Vagina (tissue), 2 donors: ENCODE measurements at places on chromosomes 12 and 14.

DNA sequence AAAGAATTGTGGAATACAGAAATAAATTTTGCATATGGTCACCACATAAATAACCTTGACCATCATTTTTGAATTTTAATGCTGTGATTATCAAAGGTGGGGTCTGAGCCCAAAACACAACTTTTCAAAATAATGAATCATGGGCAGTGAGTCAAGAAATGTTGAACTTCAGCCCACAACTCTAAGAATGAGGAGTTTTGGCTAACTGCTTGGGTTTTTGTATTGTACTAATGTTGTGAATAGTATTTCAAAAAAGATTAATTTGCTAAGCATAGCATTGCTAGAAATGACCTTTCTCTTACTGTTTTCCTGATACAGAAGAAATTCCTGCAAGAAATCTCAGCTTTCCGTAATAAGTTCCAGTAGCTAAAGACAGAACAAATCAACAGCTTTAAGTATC, 24.4 kb upstream of the YARS2 start:
- no peak for DNase-seq

DNA sequence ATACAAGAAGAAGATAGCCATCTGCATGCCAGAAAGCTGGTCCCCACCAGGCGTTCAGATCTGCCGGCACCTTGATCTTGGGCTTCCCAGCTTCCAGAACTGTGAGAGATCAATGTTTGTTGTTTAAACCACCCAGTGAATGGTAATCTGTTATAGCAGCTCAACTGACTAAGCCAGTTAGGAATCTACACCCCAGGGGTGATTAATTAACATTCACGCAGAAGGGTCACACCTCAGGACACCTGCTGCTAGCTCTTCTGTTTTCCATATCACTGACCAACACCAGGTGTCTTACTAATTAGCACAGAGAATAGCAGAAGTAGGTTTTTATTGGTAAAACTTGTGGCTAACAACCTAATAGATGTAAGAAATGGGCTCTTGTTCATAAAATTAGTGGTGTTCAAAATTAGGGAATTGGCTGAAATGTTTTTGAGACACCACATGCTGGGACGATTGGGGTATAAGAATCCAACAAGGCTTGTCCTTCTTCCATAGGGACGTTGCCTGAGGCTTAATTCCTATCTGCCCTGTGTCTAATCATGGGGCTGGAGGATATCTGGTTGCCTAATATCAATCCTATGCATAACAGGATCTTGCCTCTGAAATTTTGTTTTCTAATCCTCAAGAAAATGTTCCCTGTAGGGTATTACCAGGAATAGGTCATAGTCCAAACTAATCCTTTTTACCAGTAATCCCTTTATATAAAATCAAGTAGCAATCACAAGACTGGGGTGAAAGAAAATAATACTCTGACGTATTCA, 42.0 kb upstream of the CHST11 start:
- DNase-seq, result no peak

DNA sequence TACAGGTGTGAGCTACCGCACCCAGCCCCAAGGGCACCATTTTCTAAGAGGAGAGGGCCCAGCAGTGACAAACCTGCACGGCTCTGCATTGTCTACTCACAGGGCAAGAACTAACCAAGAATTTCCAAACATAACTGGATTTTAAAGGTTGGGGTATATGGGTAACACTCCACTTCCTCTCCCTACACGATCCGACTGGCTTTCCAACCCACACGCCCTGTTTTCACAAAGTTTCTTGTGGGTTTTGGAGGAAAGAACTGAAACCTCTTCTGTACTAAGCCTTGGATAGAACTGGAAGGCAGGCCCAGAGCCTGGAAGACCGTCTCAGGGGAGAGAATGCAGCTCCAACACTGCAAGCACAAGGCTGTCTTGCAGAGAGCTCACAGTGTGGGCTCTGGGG, 24.9 kb downstream of the SNRNP35 start:
- no peak for DNase-seq

DNA sequence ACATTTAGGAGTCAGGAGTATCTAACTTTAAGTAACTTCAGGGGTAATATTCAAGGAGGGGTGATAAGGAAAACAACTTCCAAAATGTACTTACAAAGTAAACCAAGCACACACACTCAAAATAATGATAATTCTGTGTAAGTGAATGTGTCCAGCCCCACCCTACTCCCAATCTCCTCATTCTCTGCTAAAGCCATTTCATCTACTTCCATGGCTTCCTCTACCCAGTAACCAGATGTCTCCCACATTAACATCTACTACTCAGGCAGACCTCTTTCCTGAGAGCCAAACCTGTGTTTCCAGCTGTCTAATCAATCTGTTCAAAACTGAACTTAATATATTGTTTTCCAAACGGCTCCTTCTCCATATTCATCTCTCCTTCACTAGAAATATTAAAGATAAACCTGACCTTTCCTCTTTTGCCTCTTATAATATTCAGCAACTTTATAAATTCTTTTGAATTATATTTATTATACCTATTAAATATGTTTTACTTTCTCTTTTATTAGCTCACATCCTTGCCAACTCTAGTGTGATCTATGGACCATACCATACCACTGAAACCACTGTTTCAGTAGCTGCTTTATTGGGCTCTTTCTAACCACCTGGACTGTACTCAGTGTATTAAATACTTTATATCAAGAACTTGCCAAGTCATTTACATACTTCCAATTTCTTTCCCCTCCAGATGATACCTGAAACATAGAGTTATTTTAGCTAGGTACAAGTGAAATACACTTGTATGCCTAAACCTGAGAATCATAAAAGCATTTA, 170.7 kb downstream of the PPFIA2 start:
- no peak for DNase-seq

- no peak for DNase-seq
Observed at GRCh38 chr12:132710043-132710404, 618 bp upstream of the PGAM5 start.

DNA sequence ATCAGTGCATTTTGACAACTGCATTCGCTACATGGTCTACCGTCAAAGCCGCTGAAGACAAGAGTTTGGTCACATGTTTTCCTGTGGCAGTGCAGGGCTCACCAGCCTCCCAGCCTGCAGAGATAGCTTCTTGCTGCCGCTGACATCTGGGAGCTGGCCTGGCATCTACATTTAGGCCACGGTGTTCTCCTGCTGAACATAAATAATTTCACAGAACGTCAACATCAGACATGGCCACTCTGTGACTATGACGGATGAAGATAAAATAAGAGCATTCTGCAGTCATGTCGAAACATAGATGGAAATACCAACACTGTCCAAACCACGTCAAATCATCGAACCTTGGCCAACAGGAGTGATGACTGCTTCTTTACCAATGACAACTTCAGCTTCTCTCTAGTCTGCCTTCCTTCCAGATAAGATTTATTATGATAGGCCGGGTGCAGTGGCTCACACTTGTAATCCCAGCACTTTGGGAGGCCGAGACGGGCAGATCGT, 91.2 kb downstream of the TNFAIP2 start:
- no peak for DNase-seq

DNA sequence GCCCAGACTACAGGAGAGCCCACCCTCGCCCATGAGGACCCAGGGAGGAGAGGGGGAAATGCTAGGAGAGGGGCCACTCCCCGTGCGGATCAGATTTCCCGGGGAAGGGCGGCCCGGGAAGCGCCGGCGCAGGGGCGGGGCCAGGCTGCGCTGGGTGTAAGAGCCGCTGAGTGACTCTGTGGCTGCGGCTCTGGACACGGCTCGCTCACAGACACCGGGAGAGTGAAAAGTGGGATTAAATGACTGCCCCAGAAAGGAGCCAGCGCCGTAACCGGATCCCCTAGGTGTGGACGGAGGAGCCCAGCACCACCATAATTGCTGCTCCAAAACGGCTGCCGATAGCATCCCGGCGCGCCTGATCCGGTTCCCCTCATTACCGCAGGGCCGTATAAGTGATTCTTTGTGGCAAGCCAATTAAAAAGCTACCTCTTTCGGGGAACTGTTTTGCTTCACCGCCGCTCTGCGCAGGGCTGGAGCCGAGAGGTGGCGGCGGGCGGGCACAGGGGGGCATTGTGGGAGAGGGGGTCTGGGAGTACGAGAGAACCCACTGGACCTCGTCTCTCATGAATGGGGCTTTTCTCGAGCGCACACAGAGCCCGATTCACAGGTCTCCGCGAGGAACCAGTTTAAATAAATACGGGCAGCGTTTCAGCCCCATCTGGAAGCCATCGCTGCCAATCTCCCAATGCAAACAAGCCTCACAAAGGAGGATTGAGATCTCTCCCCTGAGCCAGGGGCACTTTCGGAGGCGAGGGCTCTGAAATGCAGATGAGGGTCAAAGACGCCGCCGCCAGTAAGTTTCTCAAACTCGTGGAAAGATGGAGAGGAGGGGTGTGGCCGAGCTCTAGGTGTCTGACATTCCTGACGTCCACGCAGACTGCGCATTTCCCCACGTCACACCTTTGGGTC, 2.5 kb downstream of the COL2A1 start:
- no peak for DNase-seq

DNA sequence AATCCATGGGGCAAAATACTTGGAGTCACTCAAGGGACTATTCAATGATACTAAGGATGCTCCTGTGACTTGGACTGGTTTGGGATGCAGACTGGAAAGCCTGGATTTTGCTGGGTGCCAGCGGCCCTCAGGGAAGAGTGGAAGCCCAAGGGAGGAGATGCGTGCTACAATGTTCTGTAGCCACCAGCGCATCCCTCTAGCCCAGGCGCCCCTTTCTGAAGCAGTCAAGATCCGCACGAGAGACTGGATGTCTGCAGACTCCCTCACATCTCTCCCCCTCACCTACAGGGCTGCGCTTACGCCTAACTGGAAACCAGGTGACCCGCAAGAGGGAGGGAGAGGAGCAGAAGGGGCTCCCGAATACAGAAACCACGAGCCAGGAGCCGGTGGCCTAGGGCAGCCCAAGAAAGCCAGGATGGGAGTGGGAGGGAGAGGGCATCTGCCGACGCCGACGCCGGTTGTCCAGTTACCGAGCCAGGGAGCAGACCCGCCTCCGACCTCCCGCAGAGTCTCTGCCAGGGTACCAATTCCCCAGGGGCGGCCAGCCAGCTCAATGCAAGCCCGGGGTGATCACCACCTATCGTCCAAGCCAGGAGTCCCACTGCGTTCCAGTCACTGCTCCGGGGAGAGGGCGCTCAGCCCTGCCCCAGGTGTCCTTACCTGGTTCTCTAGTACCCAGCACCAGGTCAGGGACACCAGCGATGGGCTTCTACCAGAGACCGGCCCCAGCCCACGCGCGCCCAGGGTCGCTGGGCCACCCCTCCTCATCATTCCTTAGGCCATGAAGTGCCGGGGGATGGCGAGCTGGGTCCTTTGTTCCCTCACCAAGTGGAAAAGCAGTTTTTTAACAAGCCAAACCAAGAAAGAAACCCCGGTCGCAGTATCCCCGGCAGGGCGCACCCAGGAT, 1.2 kb downstream of the NTN4 start:
- no peak for DNase-seq

- no peak for DNase-seq
Observed at GRCh38 chr14:71554959-71555612, 377.1 kb upstream of the RGS6 start.

DNA sequence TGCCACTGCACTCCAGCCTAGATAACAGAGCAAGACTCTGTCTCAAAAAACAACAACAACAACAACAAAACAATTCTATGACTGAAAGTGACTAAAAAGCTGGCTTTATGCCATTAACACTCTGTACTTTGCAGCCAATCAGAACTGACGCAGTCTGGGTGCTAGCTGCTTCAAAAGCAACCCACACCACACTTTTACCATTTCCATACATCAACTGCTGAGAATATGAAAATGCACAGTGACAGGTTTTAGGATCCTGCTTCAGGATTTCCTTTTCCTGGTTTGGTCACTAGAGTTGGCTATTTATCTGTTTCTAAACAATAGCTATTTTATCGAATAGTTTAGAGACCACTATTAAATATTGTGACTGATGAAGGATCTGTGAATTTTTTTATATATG, 23.1 kb upstream of the P2RX4 start:
- DNase-seq, result no peak

GRCh38 chr12:112314981-112315380, 67.2 kb downstream of the HECTD4 start:
- DNase-seq, result no peak

DNA sequence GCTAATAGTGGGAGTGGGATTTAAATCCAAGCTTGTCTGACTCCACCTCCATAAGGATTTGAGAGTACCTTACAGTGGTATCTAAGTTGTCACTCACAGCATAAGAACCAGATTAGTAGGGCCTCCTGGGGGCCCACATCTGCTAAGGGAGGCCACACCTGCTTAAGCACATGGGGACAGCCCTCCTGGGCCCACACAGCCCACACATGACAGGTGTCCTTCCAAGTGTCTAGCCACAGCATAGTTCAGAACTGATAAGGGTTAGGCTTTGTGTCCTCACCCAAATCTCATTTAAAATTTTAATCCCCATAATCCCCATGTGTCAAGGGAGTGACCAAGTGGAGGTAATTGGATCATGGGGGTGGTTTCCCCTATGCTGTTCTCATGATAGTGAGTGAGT, 186.0 kb upstream of the HMGA2 start:
- DNase-seq, result no peak

DNA sequence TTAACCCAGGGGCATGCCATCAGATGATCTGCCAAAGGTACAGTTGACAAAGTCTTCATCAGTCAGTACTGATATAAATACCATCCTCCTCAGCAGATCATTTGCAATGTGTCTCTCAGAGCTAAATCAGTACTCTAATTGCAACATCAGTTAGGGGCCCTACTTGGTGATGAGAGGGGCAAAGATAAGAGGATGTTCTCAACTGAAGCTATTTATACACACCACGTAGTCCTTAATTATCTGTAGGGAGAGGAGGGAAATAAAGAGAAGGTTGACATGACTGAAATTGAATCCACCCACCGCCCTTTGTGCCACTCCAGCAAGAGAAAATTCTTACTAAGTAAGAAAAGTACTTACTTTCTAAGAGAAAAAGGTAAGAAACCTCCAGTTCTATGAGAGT, 157.8 kb upstream of the NUDT4 start:
- no peak for DNase-seq

- no peak for DNase-seq
Observed at GRCh38 chr12:19206493-19207077, 77.1 kb downstream of the PLEKHA5 start.

GRCh38 chr12:80192087-80192486, 92.8 kb downstream of the OTOGL start:
- no peak for DNase-seq

DNA sequence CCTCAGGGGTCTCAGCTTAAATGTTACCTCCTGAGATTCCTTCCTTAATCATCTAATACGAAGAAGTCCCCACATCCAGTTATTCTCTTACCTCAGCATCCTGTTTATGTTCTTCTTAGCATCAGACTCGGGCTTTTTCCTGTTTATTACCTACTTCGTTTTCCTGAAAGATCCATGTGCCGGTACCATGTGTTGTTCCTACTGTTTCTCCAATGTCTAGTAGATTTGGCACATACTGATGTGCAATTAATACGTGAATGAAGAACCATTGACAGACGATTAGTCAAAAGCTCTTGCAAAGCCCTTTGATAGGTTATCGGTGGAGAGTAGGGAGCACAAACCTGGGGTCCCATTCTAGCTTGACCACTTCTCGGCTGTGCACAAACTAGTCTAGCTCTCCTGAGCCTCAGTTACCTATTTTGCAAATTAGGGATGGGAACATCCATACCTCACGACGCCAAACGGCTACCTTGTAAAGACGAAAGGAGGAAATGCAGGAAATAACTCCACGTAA, 735 bp upstream of the MAPKAPK5 start:
- no peak for DNase-seq
